HuH-7 (cell line): ENCODE measurements at places on chromosomes 2 and 18.

DNA sequence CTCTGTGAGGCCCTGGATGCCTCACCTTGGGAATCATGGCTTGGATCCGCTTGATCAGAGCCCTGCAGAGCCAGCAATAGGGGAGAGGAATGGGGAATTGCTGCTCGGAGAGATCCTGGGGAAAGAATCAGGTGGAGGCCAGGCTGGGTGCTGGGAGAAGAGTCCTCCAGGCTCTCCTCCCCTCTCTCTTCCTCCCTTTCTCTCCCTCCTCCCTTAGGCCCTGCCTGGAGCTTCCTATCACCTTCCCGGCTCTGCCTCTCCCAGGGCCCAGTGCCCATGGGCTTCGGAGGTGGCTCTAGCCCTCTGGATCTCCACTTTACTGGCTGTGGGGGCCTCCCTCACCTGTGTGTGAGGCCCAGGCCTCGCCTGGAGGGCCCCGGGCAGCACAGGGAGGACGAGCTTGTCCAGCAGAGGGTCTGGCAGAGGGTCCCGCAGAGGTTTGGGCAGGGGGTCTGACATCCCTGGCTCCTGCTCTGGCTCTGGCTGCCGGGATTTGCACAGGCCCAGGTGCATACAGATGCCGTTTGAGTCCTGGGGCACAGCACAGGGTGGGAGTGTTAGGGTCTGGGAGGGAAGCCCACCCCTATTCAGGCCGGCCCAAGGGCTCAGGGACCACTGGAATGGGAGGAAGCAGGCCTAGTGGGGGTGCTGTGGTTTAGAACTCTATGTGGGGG lies 2.6 kb downstream of the SFTPB start:
- DNase-seq = no peak

DNA sequence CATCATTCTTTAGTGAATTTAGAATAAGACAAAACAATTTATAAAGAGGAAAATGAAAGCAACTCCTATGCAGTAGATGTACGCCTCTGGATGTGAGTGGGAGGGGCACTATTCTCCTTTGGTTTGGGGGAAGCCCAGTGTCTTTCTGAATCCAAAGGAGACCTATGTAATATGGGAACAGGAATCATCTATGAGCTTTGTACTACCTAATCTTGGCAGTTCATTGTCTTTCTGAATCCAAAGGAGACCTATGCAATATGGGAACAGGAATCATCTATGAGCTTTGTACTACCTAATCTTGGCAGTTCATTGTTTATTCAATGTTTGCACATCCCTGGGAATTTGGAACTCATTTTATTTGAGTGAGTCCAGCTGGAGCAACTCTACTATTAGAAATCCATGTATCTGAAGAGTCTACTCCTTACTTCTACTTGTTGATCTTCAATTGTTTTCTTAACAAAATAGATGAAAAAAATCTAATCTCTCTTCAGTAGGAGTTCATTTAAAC lies 401.1 kb upstream of the LRATD1 start:
- DNase-seq = no peak

DNA sequence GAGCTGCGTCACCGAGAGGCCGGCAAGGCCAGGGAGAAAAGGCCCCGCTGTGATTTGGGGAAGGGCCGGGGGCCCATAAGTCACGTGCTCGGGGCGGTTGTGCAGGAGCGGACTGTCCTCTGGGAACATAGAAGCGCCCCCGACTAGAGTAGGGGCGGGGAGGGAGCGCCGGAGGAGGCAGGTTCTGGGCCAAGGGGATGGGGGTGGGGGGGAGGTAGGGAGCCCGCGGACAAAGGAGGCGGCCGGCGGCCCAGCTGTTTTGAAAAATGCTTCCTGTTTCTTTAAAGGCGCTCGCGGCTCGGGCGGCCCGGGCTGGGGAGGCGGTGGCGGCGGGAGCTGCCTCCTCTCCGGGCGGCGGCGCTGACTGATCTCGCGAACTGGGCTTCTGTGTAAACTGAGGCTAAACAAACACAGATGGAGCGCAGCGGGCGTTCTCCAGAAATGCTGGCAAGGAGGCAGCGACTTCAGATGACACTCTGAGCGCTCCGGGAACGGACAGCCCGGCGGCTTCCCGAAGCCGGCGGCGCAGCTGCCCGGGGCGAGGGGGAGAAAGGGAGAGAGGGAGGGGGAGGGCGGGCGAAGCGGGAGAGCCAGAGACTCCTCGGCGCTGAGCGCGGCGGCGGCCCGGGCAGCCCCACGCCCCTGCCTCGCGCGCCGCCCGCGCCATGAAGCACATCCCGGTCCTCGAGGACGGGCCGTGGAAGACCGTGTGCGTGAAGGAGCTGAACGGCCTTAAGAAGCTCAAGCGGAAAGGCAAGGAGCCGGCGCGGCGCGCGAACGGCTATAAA lies at the start of gene ATOH8:
Gene ATOH8 (plus strand): TSS at position 467 of the 788 bp plus-strand sequence. CDS start 199 bp downstream, at position 666.
- DNase-seq = peak; percentile 65

GRCh38 chr18:57801325-57801724 lies 1.8 kb downstream of the ATP8B1 start:
- no peak for DNase-seq

GRCh38 chr18:60892441-60892840 lies 440.8 kb upstream of the CDH20 start:
- no peak for DNase-seq

DNA sequence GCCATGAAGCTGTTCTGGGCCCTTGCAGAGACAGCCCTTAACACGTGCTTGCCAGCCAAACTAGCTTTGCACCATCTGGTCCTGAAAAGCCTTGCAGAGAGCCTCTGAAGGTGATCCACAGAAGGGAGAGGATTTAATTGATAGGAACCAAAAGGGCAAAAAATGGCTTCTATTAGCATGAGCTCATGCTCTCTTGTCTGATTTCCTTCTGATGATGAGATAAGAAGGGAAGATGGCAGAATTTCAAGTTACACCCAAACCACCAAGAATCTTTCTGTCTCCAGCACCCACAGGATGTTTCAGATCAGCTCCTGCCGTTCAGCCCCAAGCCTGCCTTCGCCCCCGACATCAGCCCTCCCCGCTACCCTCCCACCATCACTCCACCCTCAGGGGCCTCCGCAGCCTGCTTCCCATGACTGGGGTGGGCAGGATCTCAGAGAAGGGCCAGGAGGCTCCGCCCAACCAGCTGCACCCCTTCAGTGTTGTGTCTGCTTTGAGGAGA lies 23.4 kb upstream of the GLI2 start:
- DNase-seq = no peak

- no peak for DNase-seq
Measured at GRCh38 chr18:13451661-13452387, 233.3 kb downstream of the LDLRAD4 start.

- no peak for DNase-seq
Measured at GRCh38 chr18:47968721-47969120, 38.3 kb upstream of the SMAD2 start.
